GM18507 (cell line): ENCODE measurements at places on chromosomes 1 and 21.

GRCh38 chr1:65386439-65386838 lies 34.0 kb upstream of the LEPR start:
- DNase-seq: no peak

DNA sequence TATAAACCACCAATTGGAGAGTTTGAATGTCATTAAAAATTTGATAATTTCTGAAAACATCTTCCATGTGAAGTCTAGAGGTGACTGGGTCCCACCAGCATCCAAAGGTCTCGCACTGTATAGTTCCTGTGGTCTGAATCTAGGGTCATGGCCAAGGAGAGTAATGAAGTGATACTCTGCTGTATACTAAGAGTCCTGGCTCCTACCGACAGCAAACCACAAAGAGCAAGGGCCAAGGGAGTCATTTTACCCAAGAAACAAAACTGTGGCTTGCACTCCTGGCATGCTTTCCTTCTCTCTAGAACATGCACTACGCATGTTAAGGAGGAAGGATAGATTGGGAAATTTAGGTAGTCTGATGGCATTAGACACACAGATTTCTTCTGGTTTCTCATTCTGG lies 115.6 kb downstream of the BRINP2 start:
- DNase-seq: no peak

- peak; percentile 68 for DNase-seq
Measured at GRCh38 chr1:23916209-23917131, 3.3 kb upstream of the CNR2 start.

DNA sequence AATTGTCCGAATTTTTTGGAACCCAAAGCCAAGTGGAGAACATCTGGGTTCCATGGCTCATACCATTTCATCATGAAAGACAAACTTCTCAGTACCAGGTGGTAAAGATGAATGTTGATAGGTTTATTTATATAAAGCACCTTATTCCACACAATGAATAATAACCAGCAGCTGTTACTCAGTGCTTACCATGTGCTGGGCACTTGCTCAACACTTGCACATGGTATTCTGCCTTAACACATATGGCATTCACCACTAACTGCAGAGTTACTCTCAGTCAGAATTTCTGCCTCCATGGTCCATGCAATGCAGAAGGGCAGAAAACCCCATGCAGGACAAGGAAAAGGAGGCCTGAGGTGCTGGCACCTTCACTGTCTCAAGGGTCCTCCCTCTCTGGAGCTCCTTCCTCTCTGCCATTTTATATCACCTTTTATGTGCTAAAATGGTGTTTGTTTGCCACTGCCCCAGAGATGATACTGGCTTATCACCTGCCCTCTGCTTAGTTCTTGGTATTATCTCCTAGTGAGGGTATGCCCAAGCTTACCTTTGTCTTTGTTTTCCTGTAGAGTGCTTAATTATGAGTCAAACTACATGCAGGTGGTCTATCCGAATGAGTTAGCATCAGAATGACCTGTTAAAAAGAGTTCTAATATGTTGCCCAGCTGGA lies 76.7 kb upstream of the ZNF326 start:
- no peak for DNase-seq

DNA sequence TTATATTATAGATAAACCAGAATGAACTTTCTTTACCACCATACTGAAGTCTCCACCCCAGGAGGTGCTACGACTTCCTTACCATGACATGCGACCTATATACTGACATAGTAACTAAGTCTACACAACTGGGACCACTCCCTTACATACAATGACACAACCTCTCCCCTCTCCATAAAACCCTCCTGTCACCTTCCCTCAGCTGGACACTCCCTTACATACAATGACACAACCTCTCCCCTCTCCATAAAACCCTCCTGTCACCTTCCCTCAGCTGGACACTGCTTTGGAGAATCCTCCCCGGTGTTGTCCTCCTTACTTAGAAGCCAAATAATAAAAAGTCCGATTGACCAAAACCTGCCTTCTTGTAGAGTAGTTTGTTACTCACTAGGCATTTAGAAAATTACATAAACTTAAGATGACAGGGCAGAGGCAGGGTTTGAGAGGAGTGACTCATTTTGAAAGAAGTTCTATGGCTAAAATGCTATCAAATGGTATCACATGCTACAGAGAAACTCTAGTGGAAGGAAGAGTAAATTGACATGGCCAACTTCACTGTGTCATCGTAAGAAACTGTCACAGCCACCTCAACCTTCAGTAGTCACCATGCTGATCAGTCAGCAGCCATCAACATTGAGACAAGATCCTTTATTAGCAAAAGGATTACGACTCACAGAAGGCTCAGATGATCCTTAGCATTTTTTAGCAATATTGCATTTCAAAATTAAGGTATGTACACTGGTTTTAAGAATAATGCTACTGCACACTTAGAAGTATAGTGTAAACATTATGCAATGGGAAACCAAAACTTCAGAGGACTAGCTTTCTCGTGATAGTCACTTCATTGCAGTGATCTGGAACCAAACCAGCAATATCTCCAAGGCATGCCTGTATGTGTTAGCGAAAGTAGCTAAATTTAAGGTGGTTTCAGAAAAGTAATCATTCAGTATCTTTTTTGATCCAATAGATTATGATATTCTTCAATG lies 56.4 kb downstream of the AHCTF1 start:
- DNase-seq: no peak

- no peak for DNase-seq
Measured at GRCh38 chr1:174998569-174999215, 1.1 kb upstream of the CACYBP start.

DNA sequence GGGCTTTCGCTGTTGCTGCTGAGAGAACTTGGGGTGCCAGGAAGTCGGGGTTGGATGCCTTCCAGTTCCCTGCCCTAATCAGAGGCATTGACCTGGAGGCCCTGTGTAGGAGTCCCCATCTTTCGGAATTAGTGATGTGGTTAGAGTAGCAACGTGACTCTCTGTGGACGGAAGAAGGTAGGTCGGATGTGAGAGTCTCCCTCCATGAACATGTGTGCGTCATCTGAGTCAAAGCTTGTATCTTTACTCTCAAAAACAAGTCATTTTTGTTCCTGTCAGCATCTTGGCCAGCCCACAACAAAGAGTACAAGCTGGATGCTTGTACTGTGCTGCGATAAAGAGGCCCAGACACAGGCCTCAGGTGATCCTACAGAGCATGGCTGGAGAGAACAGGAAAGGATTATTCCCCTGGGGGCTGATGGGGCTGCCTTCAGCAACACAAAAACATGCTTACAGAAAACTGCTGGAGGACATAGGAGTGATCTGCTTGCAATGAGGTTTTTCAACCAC lies 31.0 kb upstream of the IL10 start:
- DNase-seq: peak; percentile 60

DNA sequence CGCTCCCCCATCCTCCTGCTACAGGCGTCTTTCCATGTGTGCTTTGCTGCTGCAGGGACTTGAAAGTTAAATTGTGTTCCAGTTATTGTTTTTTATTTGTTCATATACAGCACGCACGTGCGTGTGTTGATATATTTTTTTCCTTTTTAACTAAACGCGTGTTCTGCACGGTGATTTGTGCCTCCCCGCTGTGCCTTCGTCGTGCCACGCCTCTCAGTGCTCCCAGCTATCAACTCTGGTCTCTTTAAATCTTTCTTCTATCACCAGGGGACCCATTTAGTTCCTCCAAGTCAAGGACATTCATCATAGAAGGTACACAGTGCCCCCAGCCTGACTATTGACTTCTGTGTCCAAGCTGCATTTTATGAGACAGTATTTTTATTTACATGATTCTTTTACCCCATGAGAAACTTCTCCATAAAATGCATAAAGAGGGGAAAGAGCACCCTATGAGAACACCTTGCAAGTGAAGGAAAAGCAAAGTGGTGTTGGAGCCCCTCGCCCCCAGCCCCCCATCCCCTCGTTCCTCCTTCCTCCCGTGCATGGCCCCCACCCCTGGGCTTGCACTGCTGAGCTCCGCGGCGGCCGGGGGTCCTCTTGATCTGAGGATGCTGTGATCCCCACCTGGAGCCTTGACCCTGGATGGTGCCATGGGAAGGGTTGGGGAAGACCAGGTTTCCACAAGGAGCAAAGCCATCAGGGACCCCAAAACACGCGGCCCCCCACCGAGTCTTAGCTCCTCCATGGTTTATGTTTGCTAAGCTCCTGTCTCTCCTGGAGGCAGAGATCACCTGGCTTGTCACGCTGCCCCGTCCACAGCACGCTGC lies 45.5 kb downstream of the KCNAB2 start:
- no peak for DNase-seq

GRCh38 chr1:217274416-217274815 lies 356.5 kb downstream of the GPATCH2 start:
- no peak for DNase-seq

DNA sequence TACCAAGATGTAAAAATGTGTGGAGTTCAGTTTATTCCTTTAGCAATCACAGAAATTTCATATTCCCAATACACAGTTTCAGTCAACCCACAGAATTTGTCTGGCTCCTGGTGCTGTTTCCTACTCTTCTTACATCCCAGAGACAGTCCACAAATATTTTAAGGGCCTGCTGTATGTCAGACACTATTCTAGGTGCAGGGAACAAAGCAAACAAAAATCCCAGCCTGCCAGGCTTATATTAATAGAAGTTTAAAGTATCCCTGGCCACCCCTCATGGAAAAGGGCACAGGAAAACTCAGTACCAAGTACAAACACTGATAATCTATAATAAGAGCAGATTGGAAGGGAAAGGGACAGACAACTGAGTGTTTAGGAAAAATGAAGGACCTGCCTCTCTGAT lies 194.8 kb downstream of the ZP4 start:
- no peak for DNase-seq

GRCh38 chr1:35768350-35769187 lies 1.2 kb downstream of the CLSPN start:
- no peak for DNase-seq

GRCh38 chr1:221812905-221813597 lies 71.2 kb upstream of the DUSP10 start:
- no peak for DNase-seq

GRCh38 chr1:89552471-89553081 lies 27.9 kb downstream of the LRRC8B start:
- peak; percentile 14 for DNase-seq

- DNase-seq: no peak
Measured at GRCh38 chr1:84632137-84632536, 57.9 kb upstream of the CTBS start.

DNA sequence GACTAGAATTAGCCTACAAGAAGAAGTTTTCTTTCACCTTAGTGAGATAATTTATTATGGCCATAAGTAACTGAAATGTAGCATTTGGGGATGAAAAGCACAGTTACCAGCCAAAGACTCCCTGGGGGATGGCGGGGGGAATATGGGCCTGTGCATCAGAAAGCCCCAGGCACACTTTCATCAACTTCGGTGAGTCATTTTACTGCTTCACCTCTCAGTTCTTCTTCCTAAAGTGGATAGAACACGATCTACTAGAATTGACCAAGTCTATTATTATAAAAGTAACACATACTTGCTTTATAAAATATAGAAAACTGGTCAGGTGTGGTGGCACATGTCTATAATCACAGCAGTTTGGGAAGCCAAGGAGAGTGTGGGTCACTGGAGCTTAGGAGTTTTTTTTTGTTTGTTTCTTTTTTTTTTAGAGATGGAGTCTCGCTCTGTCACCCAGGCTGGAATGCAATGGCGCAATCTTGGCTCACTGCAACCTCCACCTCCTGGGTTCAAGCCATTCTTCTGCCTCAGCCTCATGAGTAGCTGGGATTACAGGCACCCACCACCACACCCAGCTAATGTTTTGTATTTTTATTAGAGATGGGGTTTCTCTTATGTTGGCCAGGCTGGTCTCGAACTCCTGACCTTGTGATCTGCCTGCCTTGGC lies 141.8 kb downstream of the ZZZ3 start:
- no peak for DNase-seq

DNA sequence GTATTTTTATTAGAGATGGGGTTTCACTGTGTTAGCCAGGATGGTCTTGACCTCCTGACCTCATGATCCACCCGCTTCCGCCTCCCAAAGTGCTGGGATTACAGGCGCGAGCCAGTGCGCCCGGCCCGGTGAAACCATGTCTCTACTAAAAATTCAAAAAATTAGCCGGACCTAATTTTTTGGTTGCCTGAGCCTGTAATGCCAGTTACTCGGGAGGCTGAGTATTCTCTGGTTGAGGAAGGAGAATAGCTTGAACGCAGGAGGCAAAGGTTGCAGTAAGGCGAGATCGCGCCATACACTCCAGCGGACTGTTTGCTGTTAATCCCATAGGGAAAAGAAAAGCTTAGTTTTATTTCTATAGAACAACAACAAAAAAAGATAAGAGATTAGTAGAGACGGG lies 29.9 kb upstream of the HJV start:
- no peak for DNase-seq

DNA sequence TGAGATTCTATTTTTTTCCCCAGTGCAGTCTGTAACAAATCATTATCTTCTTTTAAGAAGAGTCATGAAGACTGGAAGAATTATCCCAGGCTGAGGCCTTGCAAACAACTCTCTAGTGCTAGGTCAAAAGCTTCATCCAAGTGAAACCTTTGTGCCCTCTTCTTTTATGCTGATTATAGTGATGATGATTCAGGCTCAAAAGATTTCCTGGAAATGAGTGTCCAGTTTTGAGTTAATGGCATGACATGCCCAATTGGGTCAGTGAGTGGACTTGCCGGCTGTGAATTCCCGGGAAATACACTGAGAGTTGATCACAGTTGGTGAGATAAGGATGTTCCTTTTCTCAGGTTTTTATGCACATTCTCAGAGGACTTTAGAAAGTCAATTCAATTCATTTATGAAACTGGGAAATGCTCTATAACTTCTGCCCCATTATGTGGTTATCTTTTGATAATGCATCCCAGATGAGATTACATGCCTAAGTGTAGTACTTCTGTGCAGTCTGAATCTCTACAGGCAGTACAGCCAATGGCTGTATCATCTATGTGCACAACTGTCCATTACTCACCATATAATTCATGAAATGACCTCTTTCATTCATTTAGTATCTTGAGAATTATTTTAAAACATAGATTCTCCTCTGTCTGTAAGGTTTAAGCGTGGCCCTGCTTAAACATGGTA lies 66.2 kb downstream of the S1PR1 start:
- no peak for DNase-seq

DNA sequence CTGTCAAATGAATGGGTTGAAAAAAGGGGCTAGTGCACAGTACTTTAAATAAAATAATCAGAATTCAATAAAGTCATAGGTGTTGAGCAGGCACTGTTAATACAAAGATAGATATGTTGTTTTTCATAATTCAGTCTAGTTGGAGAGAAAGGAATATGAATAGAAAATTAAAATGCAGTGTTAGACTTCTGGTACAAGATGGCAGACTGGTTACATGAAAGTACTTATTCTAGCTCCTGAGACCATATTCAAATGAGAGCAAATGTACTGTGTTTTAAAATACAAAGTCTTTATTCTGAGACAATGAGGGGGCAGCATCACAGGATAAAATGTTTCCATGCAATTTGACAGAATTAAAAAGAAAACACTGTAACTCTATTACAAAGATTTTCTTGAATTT lies 542.1 kb downstream of the COL11A1 start:
- no peak for DNase-seq
